ENCODE measurements at places on chromosomes 7 and 10.

DNA sequence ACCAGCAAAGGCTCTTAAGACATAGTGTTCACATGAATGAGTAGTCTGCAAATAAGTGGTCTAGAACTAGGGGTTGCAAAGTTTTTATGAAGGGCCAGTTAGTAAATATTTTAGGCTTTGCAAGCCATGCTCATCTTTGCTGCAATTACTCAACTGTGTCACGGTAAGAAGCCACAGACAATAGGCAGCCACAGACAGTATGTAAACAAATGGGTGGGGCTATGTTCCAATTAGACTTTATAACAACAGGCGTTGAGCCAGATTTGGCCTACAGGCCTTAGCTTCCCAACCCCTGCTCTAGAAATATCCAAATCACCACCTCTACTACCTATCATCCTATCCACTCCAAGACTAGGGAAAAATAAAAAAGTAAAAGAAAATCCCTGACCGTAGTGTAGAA, 9.2 kb downstream of the IKZF5 start:
- DNase-seq = no peak

- DNase-seq = peak; percentile 9
Measured at GRCh38 chr10:81127931-81128330, 590.2 kb downstream of the SH2D4B start.

GRCh38 chr7:28155019-28155660, 25.5 kb downstream of the JAZF1 start:
- no peak for DNase-seq

DNA sequence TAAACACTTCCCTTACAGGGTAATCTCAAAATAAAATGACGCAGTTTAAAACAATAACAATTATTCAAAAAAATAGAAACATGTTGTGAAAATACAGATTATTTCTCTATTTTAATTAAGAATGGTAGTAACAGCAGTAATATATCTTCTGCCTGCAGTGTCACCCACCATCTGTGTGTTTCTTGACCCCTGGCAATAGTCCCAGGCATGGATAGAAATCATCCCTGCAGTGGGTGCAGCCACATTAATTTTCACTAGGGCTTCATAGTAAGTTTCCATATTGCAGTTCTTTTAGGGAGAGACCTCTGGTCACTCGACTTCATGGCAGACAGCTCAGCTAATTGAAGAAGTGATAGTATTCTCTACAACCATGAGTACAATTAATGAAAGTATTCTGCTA, 470.1 kb upstream of the TEX47 start:
- DNase-seq = no peak

DNA sequence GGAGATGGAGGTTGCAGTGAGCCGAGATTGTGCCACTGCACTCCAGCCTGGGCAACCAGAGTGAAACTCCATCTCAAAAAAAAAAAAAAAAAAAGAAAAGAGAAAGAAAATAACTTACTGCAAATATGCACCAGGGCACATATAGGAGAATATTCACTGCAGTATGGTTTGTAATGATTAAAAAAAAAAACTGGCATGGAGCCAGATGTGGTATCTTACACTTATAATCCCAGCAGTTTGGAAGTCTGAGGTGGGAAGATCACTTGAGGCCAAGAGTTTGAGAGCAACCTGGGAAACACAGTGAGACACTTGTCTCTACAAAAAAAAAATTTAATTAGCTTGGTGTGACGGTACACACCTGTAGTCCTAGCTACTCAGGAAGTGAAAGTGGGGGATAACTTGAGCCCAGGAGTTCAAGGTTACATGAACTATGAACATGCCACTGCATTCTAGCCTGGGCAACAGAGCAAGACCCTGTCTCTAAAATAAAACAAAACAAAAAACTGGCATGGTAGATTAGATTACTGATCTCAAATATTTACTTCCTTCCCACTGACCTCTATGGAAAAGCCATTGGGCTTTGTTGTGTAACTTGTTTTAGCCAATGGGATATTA, 85.6 kb downstream of the MICU1 start:
- no peak for DNase-seq

- no peak for DNase-seq
Measured at GRCh38 chr7:96495751-96496216, 173.9 kb upstream of the SLC25A13 start.

GRCh38 chr10:63940277-63940922, 419.2 kb downstream of the REEP3 start:
- DNase-seq = no peak

DNA sequence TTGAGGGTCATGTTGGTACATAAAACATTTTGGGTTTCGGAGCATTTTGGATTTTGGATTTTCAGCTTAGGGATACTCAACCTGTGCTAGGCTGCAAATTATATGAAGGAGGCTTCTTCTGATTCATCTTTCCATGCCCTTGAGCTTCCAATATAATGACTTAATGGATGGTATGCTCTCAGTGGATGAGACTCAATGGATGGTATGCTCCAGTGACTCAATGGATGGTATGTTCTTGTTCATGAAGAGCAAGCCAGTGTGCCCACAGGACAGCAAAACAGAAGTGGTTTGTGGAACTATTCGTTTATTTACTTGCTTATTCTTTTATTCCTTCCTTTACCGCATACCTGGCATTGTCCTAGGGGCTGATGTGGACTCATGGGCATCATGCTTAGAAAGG, 969.6 kb downstream of the LRMDA start:
- DNase-seq = peak; percentile 31

DNA sequence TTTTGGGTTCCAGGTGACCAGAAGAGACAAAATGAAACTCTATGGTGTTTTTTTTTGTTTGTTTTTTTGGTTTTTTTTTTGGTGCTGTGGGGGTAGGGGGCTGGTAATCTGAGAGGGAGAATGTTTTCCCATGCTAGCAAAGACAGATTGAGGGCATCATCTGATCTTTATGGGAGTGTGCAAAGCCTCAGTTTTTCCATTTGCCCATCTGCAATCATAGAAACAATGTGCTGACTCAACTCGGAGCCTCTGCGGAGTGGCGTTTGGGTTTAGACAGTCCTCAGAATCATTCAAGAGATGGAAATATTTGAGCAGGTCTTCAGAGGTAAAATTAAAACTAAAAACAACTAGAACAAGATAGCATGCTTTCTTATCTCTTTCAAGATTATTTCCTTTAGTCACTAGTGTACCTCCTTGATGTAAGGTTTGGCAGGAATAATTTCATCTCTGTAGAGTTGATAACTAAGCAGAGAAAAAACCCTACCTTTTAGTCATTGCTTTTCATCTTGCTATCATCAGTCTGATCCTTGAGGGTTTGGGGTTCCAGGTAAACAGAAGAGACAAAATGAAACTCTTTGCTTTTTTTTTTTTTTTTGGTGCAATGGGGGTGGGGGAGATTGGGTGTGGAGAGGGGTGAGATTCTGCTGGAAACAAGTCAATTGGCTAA, 18.0 kb downstream of the CNNM2 start:
- DNase-seq = no peak

GRCh38 chr10:112601214-112602090, 154.4 kb downstream of the VTI1A start:
- no peak for DNase-seq

DNA sequence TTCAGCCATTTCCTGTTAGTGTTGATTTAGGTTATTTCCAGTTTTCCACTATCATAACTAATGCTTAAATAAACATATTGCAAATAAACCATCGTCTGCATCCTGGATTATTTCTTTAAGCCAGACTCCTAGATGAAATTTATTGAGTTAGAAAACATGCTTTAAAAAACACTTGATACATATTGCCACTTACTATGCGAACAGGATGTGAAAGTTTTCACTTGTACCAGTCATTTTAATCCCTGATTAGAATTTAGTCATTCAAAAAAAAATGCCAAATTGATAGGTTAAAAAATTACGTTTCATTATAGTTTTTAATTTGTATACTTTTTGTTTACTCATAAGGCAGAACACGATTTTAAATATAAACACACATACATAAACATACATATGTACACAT, 309.6 kb downstream of the RNLS start:
- DNase-seq = no peak

GRCh38 chr10:3774018-3774813, 10.8 kb downstream of the KLF6 start:
- peak; percentile 56 for DNase-seq

DNA sequence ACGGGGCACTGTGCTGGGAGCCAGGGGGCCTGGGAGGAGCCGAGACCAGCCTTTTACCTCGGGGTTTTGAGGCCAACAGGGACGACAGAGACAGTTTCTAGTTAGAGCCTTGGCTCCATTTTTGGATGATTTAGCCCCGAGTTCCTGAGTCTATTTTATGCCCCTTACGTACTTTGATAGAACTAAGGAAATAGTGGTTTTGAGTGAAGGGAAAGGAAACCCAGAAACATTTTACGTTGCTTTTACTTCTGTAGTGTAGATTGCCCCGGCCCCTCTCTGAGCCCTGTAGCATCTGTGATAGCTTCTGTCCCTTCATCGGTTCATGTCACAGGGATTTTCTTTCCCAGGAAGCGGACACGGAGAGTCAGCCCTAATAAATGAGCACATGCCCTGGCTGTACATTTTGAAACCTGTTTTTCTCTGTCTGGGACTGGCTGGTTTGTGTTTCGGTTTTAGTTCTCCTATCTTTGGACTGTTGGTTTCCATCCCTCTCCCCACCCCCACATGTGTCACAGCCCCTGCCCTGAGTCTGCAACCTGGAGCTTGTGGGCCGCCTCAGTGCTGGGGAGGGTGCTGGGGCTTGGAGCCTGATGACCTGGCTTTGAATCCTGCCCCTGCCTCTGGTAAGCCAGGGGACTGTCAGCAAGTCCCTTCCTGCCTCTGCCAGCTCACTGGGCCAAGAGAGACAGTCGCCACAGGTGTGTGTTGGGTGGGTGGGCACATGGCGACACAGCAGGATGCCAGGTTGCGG, 6.9 kb upstream of the ORAI2 start:
- DNase-seq = no peak

DNA sequence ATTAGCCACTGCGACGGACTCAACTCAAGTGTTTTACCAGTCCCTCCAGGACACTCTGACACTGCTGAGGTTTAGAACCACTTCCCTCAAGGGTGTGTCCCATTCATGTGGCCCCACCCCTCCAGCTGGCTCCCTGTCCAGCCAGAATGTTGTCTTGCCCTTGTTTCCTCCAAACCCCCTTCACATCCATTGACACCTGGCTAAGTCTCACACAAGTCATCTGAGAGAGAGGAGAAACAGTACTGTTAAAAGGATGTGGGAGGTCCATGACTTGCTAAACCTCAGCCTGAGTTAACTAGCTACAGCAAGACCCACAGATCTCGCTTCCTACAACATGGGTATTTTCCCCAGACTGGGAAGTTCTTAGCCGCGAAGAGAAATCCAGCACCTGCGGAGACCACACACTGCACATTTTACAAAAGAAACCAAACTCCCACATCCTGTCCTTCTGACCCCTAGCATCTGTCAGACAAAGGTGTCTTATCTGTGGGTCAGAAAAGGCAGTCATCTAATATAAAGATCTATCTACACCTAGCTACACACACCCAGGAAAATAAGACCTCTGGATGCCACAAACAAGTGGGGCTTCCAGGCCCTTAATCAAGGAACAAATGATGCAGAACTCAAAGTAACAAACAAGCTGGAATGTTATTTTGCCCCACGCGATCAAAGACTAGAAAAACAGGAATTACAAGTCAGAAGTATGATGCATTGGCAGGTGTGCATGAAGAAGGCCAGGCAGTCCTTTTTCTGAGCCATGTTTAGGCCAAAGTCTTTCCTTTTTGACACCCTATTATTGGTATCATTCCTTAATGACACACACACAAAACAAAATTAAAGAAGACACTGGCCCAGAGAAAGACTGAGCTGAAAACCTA, 13.9 kb downstream of the OSBPL3 start:
- DNase-seq = no peak

DNA sequence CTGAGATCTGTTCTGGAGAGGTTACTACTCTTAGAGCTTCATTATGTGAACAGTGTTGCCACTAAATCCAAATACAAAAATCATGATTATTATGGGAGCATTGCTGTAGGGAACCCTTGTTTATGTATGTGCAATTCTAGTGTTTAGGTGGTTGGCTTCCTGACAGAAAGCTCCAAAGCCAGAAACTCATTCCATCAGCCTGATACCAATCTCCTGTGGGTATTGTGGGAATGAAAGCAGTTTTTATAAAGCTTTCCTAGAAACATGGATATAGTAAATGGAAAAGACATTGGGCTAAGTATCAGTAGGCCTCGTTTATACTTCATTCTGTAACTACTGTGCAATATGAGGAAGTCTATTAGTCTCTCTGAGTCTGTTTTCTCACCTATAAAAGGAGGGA, 6.4 kb downstream of the SDK1 start:
- DNase-seq = no peak

GRCh38 chr7:136303162-136303561, 326.0 kb upstream of the MTPN start:
- DNase-seq = no peak

- DNase-seq = no peak
Measured at GRCh38 chr10:62844280-62845011, 28.3 kb upstream of the EGR2 start.

- DNase-seq = no peak
Measured at GRCh38 chr7:5359344-5359743, 64.3 kb downstream of the TNRC18 start.

- no peak for DNase-seq
Measured at GRCh38 chr7:120407010-120407409, 134.0 kb downstream of the KCND2 start.

DNA sequence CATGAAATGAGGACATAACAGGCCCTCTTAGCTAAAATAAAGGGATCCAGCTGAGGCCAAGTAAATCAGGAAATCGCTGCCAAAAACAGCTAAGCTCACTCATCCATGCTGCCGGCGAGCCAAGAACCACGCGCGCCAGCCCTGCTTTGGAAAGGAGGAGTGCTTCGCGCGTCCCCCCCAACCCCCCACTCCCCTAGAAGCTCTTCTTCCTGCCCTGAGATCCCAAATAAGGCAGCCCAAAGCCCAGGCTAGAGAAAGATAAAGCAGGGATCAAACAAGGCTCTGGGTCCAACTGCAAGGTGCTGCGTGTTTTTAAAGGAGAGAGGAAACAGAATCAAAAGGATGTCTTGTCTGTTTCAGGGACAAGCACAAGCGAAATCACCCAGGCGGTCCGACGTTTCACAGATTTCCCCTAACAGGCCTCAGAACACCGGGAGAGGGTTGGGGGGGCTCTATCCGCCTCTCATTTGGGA, 168.3 kb upstream of the AUTS2 start:
- DNase-seq = peak; percentile 70

- no peak for DNase-seq
Measured at GRCh38 chr10:17278607-17279240, 50.7 kb downstream of the VIM start.

- no peak for DNase-seq
Measured at GRCh38 chr10:3139216-3139910, 33.2 kb downstream of the PITRM1 start.

All from fibroblast of skin of back (primary cell).